ENCODE measurements at places on chromosomes 11 and 22.

DNA sequence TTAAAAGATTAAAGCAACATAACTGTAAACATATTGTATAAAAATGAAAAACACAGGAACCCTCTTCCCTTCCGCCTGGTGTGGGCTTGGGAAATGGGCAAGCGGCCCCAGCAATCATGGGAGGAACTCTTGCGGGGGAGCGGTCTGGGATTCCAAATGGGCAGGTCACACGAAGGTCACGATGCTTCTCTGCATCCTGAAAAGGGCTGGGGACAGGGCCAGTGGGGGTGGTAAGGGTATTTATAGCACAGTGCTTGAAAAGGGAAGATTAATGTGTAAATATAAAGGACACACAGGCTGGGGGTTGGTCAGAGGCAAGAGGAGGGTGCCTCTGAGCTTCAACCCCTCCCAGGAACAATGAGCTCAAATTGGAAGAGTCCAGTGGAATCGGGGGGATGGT, 46.9 kb upstream of the OR4B1 start:
- DNase-seq = no peak

- DNase-seq = no peak
These were observed 15.9 kb downstream of the MRGPRG start for GRCh38 chr11:3202759-3203158.

GRCh38 chr11:32068134-32068870, 22.6 kb upstream of the RCN1 start:
- no peak for DNase-seq

DNA sequence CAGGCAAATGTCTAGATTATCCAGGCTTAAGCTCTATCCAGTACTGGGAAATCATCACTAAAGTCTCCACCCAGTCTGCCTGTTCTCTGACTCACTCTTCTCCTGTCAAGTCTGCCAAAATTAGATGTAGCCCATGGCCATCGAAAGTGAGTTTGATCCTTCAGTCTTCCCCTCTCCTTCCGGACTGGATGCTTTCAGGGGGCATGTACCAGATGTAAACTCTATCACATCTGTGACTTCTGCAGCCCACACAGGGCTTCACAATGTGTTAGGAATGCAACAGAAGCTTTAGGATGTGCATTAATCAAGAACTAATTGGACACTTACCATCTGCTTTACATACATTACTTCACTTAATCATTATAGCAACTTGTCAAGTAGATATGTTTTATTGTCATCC, 12.3 kb downstream of the ME3 start:
- DNase-seq = no peak

DNA sequence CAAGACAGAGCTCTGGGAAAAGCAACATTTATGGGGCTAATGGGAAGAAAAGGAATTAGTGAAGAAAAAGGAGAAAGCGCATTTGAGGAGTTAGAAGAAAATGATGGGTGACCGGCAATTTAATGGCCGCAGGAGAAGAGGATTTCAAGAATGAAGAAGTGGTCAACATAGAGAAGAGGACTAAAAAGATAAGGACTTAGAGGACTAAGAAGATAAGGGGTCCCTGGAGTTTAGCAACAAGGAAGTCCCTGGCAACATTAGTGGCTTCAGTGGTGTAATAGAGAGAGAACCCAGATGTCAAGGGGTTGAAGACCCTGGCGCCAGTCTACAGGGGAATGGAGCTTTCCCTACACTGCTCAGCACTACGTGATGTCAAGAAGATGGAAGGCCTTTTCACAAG, 32.3 kb downstream of the WEE1 start:
- DNase-seq = no peak

- DNase-seq = no peak
These were observed 186.3 kb downstream of the IGLL1 start for GRCh38 chr22:23393721-23394320.

DNA sequence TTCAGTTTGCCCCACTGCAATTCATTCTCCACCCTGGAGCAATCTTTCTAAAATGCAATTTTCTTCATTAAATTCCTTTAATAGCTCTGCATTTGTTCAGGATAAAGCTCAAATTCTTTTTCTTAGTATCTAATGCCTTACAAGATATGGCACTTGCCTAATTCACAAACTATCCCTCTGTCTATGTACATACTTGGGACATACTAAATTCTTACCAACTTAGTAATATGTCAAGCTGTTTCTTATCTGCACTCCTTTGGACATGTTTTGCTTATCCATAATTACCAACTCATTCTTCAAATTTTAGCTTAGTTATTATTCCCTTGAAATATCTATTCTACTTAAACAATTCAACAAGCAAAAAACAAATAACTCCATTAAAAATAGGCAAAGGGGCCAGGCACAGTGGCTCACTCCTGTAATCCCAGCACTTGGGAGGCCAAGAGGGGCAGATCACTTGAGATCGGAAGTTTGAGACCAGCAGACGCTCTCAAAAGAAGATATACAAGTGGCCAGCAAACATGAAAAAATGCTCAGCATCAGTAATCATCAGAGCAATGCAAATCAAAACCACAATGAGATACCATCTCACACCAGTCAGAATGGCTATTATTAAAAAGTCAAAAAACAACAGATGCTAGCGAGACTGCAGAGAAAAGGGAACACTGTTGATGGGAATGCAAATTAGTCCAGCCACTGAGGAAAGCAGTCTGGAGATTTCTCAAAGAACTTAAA, 96.9 kb downstream of the FAM76B start:
- DNase-seq = no peak

DNA sequence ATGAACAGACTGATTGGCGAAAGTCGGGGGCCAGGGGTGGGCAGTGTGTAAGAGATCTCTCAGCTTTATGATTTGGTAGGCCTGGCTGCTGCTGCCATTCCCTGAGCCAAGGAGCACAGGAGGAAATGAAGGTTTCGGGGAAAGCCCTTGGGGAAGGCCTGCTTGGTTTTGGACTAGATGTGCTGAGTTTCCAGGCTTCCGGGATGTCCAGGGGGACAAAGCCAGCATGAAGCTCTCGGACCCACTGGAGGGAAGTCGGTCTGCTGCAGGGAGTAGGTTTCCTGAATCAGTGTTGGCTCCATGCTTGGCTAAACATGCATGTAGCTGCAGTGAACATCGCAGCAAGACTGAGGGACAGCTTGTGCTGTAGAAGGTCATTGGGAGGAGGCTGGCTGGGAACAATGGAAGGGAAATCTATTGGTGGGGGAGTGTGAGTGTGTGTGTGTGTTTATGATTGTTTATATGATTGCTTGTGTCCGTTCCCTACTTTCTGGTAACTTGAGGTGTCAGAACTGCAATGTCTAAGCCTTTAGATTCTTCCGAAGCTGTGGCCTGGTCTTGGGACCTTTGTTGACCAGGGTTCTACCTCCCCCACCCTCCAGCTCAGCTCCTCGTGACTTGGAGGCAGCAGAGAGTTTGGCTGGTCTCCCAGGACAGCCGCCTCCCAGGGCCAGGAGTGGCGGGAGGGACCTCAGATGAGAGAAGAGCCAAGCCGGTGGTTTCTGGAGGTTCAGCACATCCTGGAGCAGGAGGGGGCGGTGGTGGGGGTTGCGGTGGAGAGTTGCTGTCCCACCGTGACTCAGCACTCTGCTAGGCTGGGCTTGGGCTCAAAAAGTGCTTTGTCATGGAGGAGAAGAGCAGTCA, 4.0 kb upstream of the FTH1 start:
- no peak for DNase-seq

GRCh38 chr22:49882519-49883293, 29.1 kb downstream of the ZBED4 start:
- DNase-seq = no peak

- no peak for DNase-seq
These were observed 7.5 kb downstream of the SULT4A1 start for GRCh38 chr22:43854786-43855271.

Measured in germinal center (tissue), 1 donor.